ENCODE measurements at places on chromosomes 6 and 20. TPM values are rescaled to one million over a fixed set of nuclear protein-coding genes. Genes with fewer than 3 reads are reported as not detected.

PGM3 gene
- total RNA-seq: 146 TPM

SCRT2 gene
- not detected for total RNA-seq

DSP gene
- 4.0 TPM for total RNA-seq

DNA sequence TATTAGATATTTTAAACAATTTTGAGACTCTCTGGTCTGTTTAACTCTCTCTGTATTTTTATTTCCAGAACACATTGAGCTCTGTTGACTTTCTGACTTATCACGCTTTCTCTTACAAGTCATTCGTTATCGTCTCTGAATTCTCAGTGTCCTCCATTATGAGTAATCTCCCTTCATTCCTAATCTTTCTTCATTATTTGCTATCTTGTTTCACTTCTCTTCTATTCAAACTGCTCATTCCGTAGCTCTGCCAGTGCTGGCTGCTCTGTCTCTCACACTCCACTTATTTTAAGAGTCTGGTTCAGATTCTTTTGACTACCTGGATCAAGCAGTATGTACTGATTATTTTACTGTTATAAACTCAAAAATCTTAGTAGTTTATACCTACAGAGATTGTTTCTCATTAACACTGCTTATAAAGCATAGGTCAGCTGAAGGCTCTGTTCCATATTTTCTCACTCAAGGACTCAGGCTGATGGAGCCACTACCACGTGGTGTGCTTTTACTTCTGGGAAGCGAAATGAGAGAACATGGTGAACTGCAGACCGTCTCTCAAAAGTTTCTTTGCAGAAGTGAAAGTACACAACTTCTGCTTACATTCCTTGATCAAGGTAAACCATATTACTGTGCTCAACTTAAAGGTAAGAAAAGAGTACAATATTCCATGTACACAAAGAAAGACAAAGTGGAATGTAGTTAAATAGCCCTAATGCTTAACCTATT is 485.2 kb downstream of the GRIK2 start:
- DNase-seq: no peak

- DNase-seq: no peak
These were observed 533.4 kb downstream of the PKHD1 start for GRCh38 chr6:51554029-51554428.

DNA sequence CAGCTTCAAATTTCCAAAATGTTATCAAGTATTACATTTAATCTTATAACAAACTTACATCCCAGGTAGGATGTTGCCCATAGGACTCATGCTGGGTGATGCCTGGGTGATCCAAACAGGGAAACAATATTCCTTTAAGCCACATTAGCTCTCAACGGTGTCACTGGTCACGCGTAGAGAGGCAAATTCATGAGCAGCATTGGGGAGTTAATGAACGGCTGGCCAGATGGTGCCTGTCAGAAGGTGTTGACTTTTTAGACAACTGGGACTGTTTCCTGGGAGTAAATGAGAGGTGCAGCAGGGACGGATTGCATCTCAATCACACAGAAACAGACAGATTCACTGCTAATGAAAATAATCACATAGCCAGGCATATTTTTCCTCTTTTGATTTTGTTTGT is 83.3 kb upstream of the ID4 start:
- DNase-seq: no peak

DNA sequence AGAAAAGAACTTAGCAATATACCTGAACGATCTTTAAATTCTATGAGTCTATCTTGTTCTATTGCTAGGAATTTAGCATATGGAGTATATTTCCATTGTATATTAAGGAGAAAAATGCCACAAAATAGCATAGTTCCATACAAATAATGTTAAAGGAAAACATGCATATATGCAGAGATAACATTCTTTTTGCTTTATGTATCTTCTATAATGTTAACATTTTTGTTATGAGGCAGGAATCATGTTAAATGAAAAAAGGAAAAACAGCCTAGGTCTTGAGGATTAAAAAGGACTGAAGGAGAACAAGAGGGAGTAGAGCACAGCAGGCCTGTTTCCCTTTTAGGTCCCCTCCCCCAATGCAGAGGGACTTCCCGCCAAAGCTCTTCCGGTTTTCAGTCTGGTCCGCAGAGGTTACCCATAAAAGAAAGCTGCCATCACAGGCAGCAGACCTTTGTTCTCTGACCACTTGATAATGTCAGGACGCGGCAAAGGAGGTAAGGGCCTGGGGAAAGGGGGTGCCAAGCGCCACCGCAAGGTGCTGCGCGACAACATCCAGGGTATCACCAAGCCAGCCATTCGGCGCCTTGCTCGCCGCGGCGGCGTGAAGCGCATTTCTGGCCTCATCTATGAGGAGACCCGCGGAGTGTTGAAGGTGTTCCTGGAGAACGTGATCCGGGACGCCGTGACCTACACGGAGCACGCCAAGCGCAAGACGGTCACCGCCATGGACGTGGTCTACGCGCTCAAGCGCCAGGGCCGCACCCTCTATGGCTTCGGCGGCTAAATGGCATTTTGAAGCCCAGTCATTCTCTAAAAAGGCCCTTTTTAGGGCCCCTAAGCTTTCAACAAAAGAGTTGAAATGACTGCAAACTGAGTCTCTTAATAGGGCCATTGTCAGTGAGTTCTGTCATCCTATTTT is 108.4 kb upstream of the PRSS16 start:
- DNase-seq: no peak

DNA sequence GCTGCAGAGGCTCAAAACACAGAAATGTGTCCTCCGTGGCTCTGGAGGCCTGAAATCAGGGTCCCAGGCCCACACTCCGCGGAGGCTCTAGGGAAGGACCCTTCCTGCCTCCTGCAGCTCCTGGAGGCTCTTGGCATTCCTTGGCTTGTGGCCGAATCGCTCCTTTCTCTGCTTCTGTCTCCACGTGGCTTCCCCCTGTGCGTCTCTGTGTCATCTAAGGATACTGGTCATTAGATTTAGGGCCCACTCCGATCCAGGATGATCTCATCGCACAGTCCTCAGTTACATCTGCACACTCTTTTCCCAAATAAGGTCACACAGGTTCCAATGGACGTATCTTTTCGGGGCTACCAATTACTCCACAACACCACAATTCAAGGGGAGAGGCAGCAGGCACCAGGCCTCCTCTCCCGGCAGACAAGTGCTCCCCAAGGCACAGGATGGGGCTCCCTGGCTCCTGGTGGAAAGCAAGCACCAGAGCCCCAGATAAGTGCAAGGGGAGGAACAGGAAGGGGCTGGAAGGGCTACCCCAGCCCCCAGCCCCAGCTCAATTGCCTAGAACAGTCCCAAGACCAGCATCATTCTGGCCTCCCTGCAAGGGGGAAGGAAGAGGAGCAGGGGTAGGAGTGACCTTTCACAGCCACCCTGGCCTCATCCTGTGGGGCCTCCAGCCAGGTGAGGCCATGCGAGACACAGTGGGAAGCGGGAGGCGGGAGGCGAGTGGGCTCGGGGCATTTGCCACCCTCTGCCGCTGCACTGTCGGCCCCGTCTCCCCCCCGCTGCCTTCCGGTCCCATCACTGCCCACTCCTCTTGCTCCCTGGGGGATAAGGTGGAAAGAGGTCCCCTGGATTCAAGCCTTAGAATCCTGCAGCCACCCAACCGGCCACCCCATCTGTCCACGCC is 16.3 kb downstream of the NTSR1 start:
- DNase-seq: no peak

- DNase-seq: no peak
These were observed 6.3 kb upstream of the TBC1D22B start for GRCh38 chr6:37251211-37251780.

- no peak for DNase-seq
These were observed 68.4 kb downstream of the RSPO3 start for GRCh38 chr6:127186889-127187288.

DNA sequence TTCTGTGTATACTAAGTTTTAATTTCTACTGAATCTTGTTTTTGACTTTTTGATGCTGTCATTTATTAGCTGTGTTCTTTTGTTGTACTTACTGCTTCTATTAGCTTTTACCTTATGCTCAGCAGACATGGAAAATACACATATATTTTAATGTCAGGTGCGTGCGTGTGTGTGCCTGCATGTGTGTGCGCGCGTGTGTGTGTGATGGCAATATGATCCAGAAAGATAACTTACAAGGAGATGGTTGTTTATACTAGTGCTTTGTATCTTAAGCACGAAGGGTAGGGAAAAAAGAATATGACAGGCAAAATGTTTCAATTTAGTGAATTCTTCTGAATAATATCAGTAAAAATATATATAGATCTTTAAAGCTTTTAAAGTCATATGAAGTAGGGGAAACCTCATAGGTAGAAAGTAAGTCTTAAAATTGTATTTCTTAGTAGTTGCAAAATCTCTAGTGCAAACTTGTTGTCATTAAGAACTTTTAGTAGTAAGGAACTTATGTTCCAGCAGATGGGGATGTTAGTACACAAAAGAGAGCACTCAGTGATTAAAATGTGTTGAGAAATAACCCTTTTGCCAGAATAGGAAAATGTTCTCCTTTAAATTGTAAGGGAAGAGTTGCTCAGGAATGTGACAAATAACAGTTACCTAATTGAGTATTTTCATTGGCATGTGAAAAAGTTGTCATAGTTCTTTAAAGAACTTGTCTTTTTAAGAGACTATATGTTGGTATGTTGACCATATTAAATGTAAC is 13.2 kb downstream of the QKI start:
- no peak for DNase-seq

HSPA12B gene
- 28.0 TPM for total RNA-seq

- no peak for DNase-seq
These were observed 280.7 kb downstream of the TAF4 start for GRCh38 chr20:61784801-61785566.

GRCh38 chr6:14020551-14020950 is 95.8 kb downstream of the RNF182 start:
- DNase-seq: no peak

- DNase-seq: no peak
These were observed 176.6 kb downstream of the TSHZ2 start for GRCh38 chr20:53148771-53149147.

DNA sequence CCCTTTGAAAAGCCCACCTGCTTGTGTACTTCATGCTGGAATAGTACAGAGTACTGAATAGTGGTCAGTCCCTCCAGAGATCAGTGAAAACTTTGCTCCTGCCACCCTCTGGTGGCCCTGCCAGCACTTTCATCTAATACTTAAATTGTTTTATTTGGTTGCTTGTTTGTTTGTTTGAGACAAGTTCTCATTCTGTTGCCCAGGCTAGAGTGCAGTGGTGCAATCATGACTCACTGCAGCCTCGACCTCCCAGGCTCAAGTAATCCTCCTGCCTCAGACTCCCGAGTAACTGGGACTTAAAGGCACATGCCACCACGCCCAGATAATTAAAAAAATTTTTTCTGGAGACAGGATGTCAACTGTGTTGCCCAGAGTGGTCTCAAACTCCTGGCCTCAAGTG is 9.1 kb downstream of the FAM83D start:
- DNase-seq: no peak
